ENCODE measurements at places on chromosomes 2 and 18.

GRCh38 chr2:15532996-15533395 lies 28.1 kb downstream of the NBAS start:
- DNase-seq = no peak

DNA sequence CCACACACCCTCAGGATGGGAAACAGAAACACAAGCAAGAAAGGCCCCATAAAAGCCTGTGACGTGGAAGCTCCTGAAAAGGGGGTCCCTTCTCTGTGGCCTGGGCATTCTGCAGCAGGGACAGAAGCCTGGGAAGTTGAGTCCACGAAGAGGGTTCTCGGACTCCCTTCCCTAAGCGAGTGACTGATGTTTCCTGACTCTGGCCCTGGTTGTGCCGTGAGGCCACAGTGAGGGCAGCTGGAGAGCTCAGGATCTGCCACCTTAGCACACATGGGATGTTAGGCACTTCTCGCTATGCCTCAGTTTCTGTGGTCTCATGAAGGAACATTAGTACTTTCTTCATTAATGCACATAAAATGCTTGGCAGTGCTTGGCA lies 87.2 kb upstream of the ZFP36L2 start:
- no peak for DNase-seq

DNA sequence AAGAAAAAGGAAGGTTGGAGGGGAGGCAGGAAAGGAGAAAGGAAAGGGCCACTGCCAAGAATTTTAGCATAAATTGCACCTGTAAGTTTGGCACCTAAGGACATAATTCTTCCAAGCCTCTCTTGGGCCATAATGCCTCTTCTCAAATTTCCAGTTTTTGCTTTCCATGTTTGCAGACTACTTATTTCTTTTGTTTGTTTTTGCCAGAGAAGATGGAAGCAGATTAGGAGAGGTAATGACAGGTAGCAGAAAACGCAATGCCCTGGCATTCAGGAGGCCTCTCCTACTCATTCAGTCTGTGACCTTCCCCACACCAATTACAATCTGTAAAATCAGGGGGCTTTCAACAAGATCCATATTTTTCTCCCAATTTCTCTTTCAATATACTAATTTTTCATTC lies 56.8 kb downstream of the MRPL33 start:
- no peak for DNase-seq

- no peak for DNase-seq
These were observed 12.5 kb upstream of the TMEM185B start for GRCh38 chr2:120235681-120236080.

DNA sequence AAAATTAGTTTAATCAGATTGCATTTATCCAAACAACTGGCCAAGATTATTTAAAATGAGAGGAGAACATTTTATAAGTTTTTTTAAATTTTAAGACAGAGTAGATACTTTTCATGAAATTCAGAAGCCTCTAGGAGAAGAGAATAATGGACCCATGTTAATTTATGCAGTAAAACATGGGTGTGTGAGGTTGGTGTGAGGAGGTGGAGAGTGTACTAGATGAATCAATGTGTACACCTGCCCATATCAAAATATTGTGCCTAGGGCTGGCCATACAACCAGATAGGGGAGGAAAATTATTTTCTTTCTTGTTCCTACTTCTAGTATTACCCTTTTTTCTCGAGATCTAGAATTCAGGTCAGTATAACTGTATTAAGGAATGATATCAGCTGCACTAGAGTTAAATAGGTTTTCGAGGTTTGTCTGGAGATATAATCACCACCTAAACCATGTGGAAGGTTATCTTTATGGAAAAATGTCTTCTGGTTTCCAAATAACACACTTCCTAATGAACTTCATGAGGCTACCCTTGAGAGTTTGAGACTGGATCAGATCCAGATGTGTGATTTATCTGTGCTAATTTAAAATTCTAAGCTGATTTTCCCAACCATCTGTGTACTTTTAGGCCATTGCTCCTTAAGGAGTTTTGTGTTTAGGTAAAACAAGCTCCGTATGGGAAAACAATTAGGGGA lies 37.6 kb downstream of the TMEM178A start:
- DNase-seq = no peak

- no peak for DNase-seq
These were observed 47.6 kb upstream of the TTC39C start for GRCh38 chr18:23966909-23967308.

DNA sequence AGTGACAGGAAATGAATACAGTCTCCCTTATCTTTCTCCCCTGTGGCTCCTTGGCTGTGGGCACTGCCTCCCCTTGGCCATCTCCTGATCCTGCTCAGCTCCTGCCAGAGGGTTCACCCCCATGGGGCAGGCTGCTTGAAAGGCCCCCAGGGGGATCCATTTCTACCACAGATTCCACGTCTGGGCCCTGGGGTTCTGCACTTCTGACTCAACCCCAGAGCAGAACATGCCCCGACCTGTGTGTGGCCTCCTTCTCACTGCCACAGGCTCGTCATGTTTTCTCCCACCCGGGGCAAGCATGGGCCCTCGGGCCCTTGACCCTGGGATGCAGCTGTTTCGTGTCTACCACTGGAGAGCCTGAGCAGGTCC lies 122.2 kb downstream of the ACKR3 start:
- no peak for DNase-seq

GRCh38 chr2:112032224-112032586 lies 22.9 kb upstream of the TMEM87B start:
- no peak for DNase-seq

DNA sequence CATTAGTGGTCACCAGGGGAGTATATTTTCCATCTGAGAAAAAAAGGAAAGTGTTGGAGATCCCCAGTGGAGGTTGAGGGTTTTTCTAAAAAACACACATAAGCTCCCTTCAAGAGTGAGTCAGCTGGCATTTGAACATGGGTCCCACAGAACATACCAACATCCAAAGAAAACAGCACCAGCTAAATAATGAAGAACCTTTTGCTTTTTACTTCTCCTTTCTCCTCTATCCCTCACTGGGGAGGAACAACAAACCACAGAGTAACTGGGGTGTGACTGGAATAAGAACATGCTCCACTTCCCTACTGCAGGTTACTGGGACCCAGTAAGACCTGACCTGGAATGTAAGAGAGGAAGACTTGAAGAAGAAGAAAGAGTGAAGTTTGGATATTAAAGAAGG lies 56.5 kb upstream of the RAPH1 start:
- no peak for DNase-seq
